ENCODE measurements at places on chromosomes 3 and 15.

GRCh38 chr15:53625962-53626845 is 133.3 kb downstream of the WDR72 start:
- no peak for DNase-seq

- no peak for DNase-seq
These were observed 3.0 kb downstream of the ZNF770 start for GRCh38 chr15:34984889-34985630.

DNA sequence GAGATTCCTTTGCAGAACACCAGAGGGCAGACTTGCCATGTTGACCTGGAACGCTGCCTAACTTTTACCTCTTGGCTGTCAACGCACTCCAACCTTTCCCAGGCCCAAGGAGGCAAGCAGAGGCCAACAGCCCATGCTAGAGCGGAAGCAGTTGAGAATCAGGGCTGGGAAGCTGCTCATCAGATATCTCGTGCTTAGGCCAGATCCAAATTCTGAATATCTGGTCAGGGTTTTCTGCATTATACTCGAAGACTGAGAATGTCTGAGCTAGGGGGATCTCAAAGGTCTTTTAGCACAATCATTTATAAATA is 2.5 kb downstream of the XIRP1 start:
- peak; percentile 85 for DNase-seq

DNA sequence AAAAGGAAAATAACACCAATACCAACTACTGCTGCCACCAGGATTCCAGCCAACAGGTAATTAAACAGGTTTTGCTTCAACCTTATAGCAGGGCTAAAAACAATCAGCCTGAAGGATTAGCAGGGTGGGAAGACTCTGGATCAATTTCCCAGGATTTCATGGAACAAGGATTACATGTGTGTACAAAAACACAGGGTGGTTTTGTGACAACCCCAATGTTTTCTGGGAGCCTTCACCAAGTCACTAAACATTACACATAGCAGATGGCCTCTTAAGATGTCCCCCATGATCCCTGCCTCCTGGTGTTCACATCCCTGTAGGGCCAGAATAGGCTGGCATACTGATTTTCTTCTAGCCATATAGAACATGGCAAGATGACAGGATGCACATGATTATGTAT is 42.8 kb upstream of the ARHGEF3 start:
- no peak for DNase-seq

DNA sequence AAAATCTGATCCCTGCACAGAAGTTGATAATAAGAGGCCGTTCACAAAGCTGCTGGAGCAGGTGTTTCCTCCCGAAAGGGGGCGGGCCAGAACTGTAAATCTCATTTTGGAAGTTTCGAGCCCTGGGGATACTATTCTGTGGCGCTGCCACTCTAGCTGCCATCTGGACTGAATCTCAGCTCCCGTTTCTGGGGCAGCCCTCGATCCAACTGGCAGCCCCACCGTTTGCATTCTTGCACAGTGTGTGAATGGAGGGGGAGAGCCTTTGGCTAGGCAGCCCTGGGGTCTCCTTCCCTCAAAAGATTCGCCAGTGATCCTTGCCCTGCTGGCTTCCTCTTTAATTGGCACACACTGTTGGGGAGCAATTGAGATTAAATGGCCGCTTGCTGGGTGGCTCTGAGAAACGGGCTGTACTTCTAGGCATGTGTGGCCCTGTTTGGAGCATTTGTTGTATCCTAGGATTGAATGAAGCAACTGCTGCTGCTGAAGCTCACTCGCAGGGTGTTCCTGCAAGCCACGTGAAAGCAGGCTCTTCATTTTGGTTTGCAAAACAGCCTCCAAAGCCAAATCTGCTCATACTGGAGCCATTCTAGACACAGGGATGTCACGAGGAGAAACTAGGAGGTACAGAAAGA is 57.2 kb upstream of the TOPAZ1 start:
- DNase-seq = no peak

- no peak for DNase-seq
These were observed 232.8 kb downstream of the CPNE4 start for GRCh38 chr3:131802029-131802428.

DNA sequence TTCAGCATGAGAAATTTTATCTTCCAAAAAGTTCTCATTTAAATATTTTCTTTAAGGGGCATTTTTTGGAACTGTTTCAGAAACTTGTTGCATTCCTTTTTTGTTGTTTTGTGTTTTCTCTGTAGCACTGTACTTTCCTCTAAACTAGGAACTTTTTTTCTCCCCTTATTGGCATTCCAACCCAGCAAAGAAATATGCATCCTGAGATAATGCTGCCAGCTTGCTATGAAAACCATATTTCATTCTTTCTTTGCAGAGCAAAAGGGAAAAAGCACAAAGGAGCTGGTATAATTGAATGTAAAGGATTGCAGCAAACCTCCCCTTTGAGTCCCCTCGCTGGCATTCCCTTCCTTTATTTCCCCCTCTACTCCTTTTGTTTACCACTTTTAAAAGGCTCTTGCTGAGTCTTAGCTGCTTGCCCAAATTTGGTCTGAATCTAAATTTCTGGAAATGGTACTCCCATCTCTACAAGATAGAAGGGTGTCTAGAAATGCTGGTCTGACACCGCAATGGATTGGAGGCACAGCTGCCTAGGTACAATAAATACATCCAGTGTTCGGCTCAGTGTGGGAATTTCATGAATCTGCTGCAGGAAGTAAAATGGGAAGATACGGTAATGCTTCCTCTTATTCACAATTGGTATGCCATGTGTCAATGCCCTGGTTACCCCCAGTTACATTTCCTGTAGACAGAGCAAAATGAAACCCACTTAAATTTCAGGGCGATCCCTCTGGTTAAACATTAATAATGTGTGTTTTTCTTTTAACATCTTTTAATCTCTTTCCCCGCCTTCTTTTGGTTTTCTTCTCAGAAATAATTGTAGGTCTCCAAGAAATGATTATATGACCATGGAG is 156.6 kb downstream of the MEIS2 start:
- DNase-seq = no peak

GRCh38 chr15:77825546-77825945 is 192.8 kb upstream of the LINGO1 start:
- no peak for DNase-seq

DNA sequence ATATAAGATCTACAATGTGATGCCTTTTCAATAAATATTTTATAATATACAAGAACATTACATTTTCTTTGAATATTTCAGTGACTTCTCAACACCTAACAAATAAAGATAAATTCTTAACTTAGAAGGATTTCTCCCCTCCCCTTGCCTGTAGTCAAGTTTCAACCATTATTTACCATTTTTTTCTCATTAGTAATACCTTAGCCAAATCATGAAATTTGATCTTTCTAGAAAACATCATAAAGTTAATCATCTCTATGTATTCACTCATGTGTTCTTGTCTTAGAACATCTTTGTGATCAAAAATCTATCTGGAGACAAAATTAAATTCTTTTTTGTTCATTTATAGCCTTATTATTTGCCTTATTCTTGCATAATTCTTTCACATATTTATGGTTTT is 1201.8 kb upstream of the EPHA6 start:
- no peak for DNase-seq

Data from 8988T (cell line).